Erythroblast (primary cell): ENCODE measurements at places on chromosomes 6 and 20.
A peak's percentile ranks its signal among the peaks of the same experiment; 100 is the strongest.

DNA sequence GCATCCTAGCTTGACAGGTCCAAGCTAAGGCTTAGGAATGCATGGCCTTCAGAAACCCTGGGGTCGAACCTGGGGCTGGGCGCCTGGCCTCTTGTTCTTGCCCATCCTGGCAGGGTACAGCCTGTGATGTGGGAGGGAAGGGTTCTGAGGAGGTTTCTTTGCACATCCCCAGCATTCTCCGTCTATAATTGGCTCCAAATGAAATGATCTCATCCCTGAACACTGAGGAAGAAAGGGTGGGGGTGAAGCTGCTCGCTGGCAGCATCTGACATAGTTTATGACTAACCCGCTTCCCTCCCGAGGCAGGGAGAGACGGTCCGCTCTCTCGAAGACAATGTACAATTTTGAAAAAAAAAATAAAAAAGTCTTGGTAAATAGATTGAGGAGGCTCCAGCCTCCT, 67.1 kb upstream of the ZNFX1 start:
- no peak for DNase-seq

DNA sequence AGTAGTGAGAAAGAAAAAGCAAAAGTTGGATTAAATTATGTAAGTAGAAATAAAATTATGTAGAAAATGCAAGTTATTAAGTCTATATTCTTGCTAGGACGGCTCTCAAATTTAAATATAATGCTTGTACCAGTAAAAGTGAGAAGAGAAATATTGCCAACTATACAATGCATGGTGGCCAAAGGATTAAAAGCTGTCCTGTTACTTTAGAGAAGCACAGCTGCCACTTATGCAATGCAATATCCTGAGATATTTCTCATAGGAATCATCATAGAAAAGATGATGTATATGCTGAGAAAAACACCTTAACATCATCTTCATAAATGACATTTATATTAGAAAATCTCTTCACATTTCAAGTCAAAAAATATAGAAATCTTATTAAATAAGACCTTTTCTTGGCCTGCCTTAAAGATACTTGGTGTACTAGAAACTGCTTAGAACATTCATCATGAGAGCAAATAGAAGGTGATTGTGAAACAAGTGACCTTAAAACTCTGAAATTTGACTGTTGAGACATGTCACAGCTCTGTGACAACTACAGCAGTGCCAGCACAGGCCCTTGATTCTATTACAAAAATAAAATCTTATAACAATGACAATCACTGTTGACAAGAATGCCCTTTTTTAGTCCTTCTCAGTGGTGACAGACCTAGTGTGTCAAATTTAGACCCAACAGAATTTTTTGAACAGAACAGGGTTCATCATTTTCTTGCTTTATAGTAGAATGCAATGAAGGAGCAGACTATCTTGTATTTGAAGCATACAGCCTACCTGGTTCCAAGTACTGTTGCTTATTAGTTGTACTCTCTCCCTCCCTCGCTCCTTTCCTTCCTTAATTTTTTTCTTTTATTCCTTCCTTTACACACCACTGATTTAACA, 173.1 kb downstream of the CLVS2 start:
- no peak for DNase-seq

DNA sequence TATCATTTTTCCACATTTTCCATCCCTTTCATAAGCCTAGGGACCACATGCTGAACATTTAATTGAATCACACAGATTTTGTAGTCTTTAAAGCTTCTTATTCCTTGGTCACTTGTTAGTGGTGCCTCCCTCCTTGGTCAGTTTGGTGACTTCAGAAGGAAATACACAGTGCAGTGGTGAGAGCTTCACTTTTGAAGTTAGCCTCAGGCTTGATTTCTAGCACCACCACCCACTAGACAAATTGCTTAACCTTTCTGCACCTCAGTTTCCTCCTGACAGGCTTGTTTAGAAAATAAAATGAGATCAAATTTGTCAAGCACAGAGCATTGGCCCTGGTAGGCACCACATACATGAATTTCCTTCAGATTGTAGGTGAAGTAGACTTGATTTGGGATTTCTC, 91.7 kb downstream of the FOXO3 start:
- DNase-seq: no peak

- no peak for DNase-seq
Observed at GRCh38 chr20:3701061-3701998, 11.1 kb downstream of the SIGLEC1 start.

GRCh38 chr20:57317789-57318371, 11.7 kb upstream of the SPO11 start:
- DNase-seq: no peak

- peak; percentile 38 for DNase-seq
Observed at GRCh38 chr6:13428583-13429405, 58.6 kb downstream of the GFOD1 start.

DNA sequence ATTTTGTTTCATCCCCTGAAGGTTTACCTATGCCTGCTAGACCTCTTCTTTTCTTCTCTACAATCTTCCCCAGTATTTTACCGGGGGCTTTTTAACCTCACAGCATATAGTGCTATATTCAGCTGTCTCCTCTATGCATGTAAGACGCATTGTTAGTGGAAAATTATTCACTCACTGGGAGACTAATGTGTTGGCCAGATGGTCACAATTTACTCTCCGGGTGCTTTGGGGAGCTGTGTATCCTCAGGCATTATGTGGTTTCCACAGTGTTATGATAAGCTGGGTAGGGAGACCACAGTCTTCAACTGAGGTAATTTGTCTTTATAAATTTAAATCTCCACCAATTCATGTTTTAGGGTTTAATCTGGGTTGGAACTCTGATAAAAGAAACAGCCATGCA, 553.8 kb upstream of the PTCHD4 start:
- no peak for DNase-seq

DNA sequence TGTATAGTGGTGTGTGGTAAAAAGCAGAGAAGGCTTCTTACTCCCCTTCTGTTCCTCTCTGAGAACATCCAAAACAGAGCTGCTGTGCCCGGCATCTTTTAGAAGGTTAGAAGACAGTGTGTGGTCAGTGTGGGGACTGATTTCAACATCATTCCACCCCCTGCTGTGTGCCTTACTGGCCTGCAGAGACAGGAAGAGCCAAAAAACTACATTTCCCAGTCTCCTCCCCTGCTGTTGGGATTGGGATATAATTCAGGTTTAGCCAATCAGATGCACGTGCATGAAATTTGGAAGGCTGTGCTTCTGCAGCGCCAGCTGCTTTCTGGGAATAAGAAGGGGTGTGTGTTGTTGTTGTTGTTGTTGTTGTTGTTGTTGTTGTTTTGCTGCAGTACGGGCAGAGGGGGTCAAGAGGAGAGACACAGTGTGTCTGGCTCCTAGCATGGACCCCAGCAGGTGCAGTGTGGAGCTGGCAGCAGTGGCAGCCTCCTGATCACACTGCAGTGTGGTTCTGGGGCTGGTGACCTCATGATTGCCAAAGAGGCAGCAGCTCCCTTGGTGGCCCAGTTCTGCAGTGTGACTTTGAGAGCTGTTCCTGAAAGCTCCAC, 74.7 kb downstream of the MRPL14 start:
- no peak for DNase-seq

- no peak for DNase-seq
Observed at GRCh38 chr6:56977192-56977591, 22.3 kb downstream of the BEND6 start.

DNA sequence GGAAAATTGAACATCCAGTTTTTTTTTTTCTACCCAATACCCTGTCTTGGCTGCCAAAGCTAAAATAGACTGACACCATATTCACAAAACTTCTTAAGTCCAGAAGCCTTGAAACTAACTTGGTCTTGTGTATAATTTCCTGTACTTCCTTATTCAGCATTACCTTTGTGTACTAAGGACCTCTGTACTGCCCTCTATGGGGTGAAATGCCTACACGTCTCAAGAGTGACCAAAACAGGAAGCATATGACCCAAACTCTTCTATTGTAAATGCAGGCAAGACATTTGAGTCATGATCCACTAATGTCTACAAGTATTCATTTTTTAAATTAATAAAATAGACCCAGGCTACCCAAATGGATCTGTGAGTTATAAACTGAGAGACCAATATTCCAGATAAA, 50.4 kb downstream of the HMGCLL1 start:
- no peak for DNase-seq

DNA sequence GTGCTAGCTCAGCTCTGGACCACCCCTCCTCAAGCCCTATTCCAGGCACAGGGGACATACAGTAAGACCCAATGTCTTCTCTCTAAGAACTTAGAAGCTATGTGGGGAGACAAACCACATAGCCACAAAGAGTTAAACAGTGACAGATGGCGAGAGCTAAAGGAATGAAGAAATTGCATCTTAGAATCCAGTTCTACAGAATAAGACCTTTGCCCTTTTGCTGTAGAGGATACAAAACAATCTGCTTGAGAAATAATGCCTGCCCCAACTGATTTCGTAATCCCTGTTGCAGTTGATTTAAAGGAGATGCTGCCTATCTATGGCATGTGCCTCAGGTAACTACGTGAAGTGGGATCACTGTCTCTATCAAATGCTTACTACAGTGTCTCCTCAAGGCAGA, 31.2 kb downstream of the TNFRSF21 start:
- DNase-seq: no peak
